ENCODE measurements at places on chromosomes 5 and 9.
A peak's percentile ranks its signal among the peaks of the same experiment; 100 is the strongest.

- peak; percentile 30 for DNase-seq
These were observed 802 bp downstream of the SPIN1 start for GRCh38 chr9:88388886-88389605.

DNA sequence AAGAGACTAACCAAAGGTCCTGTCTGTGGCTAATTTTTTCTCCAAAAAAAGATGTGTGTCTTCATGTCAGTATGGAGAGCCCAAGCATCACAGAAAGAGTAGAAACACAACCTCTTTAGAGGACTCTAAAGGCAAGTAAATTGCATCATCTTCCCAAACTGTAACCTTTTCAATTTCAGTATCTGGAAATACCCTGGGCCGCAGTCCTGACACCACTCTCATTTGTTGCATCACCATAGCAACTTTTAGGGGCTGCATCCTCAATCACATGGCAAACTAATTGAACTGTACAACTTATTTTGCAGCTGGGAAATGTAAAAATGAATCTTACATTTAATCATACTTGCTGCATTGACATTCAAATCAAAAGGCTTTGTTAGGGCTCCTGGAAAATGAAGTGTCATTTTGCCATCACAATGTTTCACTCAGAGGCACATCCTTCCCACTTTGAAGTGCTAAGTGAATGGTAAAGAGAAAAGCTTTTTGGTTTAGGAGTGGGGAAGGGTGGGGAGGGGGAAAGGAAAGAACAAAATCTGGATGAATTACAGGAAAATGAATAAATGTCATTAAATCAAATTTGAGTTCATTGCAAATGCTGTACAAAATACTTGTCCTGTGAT, 60.6 kb upstream of the GRIA1 start:
- no peak for DNase-seq

DNA sequence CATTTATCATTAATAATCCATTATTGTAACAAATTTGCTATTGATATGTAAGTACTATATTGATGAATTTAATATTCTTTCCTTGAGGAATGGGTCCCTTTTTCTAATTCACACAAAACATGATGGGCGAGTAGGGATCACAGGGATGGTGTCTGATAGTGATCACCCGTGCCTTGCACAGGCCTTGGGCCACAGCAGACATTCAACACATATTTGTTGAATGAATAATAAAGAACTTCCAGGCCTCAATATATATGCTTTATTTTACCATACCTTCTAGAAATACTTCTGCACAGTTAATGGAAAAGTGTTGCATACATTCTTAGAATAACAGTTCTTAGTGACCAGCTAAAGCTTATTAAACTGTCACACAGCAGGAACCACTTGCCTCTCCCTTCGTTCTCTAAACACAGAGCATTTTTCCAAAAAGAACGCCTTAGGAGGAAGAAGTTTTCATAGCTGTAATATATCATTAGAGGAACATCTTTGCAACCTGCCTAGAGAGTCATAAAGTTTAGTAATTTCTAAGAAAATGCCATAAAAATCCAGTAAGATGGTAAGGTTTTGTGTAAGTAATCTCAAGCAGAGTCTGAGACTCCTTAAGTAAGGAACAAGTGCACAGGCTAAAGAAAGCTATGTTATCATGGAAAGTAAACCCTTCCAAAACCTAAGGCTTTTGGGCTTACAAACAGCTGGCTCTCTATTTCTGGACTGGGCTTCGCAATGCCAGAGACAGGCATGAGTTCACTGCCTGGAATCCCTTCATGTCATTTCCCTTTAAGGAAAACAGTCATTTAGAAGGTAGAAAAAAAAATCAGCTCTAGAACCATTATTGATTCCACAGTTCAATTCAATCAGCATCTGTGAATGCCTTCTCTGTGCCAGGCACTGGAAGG, 17.7 kb downstream of the TTLL11 start:
- DNase-seq: no peak

GRCh38 chr9:81193362-81194339, 495.7 kb downstream of the TLE1 start:
- no peak for DNase-seq

- no peak for DNase-seq
These were observed 6.8 kb downstream of the MACROH2A1 start for GRCh38 chr5:135392256-135392655.

DNA sequence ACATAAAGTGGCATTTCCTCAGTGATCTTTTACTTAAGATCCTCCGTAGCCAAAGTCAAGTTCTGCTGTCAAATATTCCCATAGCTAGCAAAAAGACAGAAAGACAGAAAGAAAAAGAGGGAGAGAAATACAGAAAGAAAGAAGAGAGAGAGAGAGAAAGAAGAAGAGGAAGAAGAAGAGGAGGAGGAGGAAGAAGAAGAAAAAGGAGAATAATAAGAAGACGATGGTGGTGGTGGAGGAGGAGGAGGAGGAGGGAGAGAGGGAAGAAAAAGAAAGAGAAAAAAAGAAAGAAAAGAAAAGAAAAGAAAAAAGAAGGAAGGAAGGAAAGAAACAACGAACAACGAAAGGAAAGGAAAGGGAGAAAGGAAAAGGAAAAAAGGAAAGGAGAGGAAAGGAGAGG, 54.1 kb downstream of the FAT2 start:
- no peak for DNase-seq

- no peak for DNase-seq
These were observed 1072.3 kb downstream of the MAT2B start for GRCh38 chr5:164577742-164578141.

- no peak for DNase-seq
These were observed 246.6 kb upstream of the CCNG1 start for GRCh38 chr5:163190784-163191183.

- no peak for DNase-seq
These were observed 2144.3 kb upstream of the C9orf72 start for GRCh38 chr9:29717631-29718030.

DNA sequence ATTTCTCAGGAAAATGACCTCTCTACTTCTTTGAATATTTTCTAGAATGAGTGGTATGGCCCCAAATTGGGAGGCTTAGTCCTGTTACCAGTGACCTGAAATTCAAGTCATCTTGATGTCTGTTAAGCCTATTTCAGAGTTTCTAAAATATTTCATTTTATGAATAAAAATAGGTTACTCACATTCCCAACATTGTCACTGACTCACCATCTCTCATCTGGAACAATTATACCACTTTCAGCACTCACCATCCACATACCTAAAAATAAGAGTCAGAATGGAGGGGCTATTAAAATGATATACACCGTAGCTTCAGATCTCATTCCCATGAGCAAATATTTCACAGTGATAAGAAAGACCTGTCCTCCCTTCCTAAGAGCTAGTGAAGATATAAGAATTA, 71.8 kb downstream of the KIAA1958 start:
- no peak for DNase-seq

DNA sequence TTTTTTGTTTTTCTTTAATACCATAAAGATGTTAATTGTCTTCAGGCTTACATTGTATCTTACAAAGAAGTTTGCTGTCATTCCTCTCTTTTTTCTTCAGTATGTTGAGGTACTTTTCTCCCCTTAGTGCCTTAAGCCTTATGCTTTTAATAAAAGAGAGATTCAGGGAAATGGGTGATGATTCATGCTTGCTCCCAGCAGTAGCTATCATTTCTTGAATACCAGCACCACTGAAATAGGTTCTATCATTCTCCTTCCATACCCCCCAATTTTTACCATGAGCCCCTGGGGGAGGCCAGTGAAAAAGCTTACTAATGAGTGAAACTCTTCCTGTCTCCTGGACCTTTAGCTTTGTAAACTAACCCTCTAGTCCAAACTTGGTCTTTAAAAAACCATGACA, 165.0 kb downstream of the FBXL7 start:
- no peak for DNase-seq

DNA sequence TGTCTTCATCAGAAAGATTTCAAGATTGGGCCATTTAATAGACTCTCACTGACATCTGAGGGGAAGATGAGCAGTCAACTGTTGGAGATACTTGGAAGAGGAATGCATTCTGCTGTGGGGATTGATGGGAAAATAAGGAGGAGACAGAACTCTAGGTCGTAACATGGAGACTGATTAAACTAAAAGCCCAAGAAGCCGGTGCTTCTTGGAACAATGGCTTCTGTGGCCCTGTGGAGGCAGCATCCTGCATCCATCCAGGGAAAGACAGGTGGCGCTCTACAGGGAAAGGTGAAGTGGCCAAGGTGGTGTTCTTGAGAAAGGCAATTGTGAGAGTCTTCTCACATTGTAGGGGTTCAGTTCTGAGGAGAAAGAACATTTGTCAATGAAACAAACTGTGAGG, 31.3 kb downstream of the ZFAND5 start:
- DNase-seq: no peak

GRCh38 chr9:76438841-76439588, 20.0 kb upstream of the GCNT1 start:
- no peak for DNase-seq

DNA sequence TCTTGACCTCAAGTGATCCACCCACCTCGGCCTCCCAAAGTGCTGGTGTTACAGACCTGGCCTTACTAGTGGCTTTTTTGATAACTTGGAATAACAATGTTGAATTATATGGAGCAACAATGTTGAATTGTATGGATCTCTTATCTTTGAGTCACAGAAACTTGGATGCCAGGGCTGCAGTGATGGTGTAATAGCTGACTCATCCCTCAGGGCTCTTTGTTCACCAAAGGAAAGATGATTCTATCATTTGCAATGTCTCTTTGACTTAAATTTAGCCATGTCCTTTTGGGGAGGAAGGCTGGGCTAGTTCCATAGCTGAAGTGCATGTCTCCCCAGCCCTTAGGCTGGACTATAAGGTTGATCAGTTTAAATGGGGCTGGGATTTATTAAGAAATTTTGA, 172.3 kb downstream of the PDZD2 start:
- DNase-seq: no peak

DNA sequence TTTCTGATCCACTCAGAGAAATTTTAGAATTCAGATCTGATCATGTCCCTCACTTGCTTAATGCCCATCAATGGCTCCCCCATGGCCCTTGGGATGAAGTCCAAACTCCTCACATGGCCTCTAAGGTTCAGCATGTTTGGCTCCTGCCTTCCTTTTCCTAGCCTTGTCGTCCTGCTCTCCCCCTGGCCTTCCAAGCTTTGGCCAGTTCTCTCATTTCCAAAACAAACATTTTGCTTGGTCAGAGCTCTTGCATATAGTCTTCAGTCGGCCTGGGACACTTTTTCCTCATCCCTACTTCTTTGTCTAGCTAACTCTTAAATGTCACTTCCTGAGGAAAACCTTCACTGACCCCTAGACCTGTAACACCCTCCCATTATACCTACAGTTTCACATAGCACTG, 37.1 kb upstream of the PPP3R2 start:
- DNase-seq: no peak

Measured in activated gamma-delta T cell treated with Interleukin-2 at 50 U/mL for 16 hours (primary cell).